Activated CD4-positive, alpha-beta T cell treated with anti-CD3 and anti-CD28 coated beads, Interleukin-2, amount 10 ng/mL, durations not matched to agents 24 days and 14 days (primary cell): ENCODE measurements at places on chromosomes 6 and 20.

DNA sequence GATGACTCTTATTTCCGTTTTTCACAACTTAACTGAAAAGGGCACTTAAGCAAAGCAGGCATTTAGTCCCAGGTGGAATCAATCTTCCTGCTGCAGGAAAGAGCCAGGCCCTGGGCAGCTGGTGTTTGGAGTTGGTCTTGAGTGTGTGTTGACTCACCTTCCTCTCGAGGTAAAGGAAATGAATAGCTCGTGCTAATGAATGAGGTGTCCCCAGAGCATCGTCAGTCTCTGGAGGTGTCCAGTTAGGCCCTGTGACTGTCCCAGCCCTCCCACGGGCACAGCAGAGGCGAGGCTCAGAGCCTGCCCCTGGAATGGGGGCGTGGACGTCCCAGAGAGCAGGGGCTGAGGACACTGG is 277.7 kb downstream of the NRN1 start:
- H3K27me3 ChIP-seq, result no peaks in the 10 kb centered on the region
- H3K36me3 ChIP-seq, result no peaks in the 10 kb centered on the region
- peaks cover 3% of the 10 kb centered on the region for H3K4me1 ChIP-seq
- no peak overlapping the region for H3K27ac ChIP-seq
- DNase-seq, result no peak
- no peak overlapping the region for H3K4me3 ChIP-seq

DNA sequence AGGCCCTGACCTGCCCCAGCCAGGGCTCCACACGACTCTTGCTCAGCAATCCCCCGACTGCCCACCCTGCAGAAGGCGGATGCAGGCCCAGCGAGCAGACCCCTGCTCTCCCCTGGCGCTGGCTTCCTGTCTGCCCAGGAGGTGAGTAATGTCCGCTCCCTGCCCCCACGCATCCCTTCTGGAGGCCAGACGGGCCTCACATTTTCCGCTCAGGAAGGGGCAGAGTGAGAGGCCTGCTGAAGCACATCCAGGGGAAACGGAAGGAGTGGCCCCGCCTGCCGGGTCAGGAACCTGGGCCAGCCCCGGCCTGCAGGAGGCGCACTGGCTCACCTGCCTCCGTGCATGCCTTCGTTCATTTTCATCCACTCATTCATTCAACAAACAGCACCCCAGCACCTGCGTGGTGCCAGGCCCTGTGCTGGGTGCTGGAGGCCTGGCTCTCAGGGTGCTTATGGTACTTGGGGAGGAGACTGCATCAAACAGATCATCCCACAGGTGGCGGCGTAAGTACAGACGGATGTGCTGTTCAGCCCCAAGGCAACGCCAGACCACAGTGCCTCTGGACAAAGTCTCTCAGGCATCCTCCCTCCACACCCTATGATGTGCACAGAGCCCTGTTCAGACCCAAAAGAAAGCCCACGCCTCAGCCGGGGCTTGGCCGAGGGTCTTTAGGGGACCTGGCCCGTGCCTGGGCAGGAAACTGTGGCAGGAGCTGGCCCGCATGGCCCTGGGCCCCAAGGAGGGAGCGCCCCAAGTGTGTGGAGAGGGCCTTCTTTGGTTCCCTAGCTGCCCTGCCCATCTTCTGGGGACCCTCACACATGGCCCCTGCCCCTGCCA is 112.1 kb downstream of the ASXL1 start:
- DNase-seq, result peak; percentile 67
- H3K27ac ChIP-seq, result no peak overlapping the region
- H3K4me1 ChIP-seq, result no peaks in the 10 kb centered on the region
- no peaks in the 10 kb centered on the region for H3K27me3 ChIP-seq
- H3K36me3 ChIP-seq, result no peaks in the 10 kb centered on the region

DNA sequence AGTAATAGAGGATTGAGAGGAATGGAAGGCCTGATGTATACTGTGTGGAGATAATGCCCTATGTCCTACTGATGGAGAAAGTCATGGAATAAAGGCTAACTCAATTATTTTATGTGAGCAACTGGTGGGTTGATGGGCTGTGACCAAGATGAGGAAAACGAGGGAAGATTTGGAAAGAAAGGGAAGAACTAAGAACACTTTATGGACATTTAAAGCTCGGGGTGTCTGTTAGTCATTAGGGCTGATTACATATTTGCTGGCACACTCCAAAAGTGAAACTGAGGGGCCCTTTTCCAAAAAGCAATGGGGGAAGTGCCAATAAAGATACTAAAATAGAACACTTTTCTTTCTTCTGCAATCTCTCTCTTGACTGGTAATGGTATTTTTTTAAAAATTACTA is 439.5 kb downstream of the PLCB1 start:
- H3K4me3 ChIP-seq, result no peak overlapping the region
- no peaks in the 10 kb centered on the region for H3K4me1 ChIP-seq
- H3K36me3 ChIP-seq, result no peaks in the 10 kb centered on the region

DNA sequence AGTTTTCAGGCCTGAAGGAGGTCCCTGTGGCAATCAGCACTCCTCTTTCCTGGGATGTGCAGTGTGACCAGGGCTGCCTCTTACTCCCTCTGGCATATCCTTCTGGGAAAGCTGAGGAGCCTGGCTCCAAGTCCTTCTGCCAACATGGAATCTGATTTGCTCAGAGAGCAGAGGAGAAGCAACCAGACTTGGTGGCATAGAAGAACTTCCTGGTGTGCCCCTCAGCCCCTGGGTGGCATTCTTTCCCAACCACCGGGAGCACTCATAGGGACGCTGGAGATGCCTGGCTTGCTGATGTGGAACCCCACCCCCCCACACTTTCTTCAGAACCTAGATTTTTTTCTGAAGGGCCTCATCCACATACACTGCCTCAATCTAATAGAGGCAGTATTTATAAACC is 107.6 kb upstream of the TRAF3IP2 start:
- peak overlapping the region; percentile 56 for H3K27ac ChIP-seq
- peaks cover 65% of the 10 kb centered on the region for H3K4me1 ChIP-seq
- peaks cover 81% of the 10 kb centered on the region for H3K36me3 ChIP-seq

DNA sequence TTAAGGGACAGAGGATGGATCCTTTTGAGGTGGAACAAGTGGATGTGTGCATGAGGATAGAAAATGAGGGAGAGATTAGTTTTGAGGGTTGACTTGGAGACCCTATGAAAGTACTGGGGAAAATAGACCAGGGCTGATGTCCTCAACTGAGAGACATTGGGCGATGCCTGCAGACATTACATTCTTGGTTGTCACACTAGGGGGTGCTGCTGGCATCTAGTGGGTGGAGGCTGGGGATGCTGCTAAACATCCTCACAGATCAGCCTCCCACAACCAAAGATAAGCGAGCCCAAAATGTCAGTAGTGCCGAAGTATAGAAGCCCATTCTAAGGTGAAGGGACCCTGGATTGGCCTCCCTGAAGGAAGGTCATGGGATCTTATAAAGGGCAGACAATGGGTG is 63.3 kb downstream of the MOCS1 start:
- peaks cover 2% of the 10 kb centered on the region for H3K27me3 ChIP-seq
- H3K4me1 ChIP-seq, result no peaks in the 10 kb centered on the region
- no peak overlapping the region for H3K4me3 ChIP-seq
- no peaks in the 10 kb centered on the region for H3K36me3 ChIP-seq
- H3K27ac ChIP-seq, result no peak overlapping the region

DNA sequence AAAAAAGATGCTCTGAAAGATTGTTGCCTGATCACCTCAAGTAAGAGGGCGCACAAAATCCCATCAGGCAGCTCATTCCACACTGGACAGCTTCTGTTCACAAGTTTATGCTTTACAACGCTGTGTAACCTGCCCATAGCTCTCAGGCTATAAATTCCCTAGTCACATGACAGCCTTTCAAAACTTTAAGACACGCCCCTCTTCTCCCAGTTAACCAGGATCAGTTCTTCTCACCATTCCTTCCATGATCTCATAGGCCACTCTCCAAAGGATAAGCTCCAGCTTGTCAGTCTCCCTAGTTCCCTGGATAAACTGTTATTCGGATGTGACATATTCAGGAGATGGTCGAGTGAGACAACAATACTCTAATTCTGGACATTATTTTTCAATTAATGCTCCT is 15.0 kb downstream of the ADNP start:
- H3K4me1 ChIP-seq, result peaks cover 52% of the 10 kb centered on the region
- no peak overlapping the region for H3K4me3 ChIP-seq
- no peak for DNase-seq
- no peak overlapping the region for H3K27ac ChIP-seq

GRCh38 chr20:59977086-59977485 is 18.9 kb downstream of the CDH26 start:
- no peaks in the 10 kb centered on the region for H3K27me3 ChIP-seq
- DNase-seq, result no peak
- no peaks in the 10 kb centered on the region for H3K36me3 ChIP-seq

- H3K27me3 ChIP-seq, result peaks cover 10% of the 10 kb centered on the region
- H3K27ac ChIP-seq, result no peak overlapping the region
- no peak for DNase-seq
Measured at GRCh38 chr6:137541534-137542063, 47.4 kb upstream of the OLIG3 start.

DNA sequence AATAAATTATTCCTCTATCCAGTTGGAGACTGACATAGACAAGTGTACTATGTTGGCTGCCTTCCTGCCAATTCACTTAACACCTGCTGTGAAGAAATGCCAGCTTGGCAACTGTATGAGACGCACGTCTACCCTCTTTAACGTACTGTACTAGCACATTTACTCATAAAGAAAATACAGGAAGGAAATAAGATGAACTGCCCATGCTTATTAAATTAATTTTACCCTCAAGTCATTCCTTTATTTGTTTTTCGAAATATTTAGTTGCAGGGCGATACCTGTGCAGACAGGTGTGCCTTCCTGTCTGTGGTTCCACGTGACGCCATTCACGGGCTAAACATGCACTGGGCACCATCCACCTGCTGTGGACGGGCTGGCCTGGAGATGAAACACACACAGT is 52.0 kb downstream of the PSMG4 start:
- H3K4me3 ChIP-seq, result no peak overlapping the region
- DNase-seq, result no peak
- no peaks in the 10 kb centered on the region for H3K27me3 ChIP-seq
- no peaks in the 10 kb centered on the region for H3K36me3 ChIP-seq
- no peaks in the 10 kb centered on the region for H3K4me1 ChIP-seq

DNA sequence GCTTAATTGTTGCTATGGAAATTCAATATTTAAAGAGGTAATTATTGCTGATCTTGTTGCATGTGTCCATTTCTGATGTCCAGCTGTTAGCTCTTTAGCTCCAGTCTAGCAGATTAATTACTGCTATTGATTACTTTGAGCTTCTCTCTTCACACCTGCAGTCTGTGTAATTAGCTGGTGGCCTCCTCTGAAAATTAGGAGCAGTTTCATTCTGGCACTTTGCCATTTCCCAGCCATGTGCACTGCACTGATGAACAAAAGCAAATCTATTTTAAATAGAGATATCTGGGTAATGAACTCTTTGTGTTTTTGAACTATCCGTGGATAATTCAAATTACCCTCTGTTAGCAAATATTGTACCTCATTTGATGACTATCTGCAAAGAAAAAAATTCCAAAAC is 275.9 kb downstream of the RNF144B start:
- no peak overlapping the region for H3K4me3 ChIP-seq
- no peaks in the 10 kb centered on the region for H3K36me3 ChIP-seq
- no peaks in the 10 kb centered on the region for H3K27me3 ChIP-seq
- no peaks in the 10 kb centered on the region for H3K4me1 ChIP-seq
- no peak for DNase-seq
- H3K27ac ChIP-seq, result no peak overlapping the region

DNA sequence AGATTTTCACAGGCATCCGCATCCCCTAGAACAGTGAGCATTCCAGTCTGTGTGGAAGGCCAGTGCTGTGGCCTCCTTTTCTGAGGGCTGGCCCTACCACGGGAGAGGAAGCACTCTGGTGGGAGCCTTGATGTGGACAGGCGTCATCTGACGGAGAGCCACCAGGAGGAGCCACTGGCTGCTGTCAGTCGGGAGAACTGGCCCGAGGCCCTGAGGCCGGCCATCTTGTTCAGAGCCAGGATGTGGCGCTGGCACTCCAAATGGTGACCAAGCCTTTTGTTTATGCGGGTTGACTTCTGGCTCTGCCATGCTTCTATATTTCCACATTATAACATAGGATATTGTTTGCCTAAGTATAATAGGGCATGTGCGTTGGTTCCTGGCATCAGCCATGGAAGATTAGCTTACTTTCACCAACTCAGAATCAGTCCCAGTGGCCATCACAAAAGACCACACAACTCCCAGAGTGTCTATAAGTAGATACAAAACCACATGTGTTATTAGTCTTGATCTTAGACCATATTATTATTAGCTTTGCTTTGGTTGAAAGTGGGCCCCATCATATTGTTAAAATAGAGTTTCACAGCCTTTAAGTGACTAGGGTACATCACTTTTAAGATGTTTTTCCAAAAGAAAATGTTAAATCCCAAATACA is 273.9 kb upstream of the TAB2 start:
- peaks cover 5% of the 10 kb centered on the region for H3K36me3 ChIP-seq
- no peak overlapping the region for H3K4me3 ChIP-seq
- DNase-seq, result peak; percentile 72
- no peak overlapping the region for H3K27ac ChIP-seq

GRCh38 chr20:62292108-62292507 is 10.7 kb upstream of the ADRM1 start:
- no peak overlapping the region for H3K27ac ChIP-seq
- peaks cover 17% of the 10 kb centered on the region for H3K36me3 ChIP-seq
- no peak for DNase-seq
- H3K4me1 ChIP-seq, result peaks cover 3% of the 10 kb centered on the region

GRCh38 chr6:113570161-113570560 is 287.0 kb upstream of the MARCKS start:
- H3K36me3 ChIP-seq, result no peaks in the 10 kb centered on the region
- no peak for DNase-seq
- no peak overlapping the region for H3K4me3 ChIP-seq
- no peaks in the 10 kb centered on the region for H3K27me3 ChIP-seq

DNA sequence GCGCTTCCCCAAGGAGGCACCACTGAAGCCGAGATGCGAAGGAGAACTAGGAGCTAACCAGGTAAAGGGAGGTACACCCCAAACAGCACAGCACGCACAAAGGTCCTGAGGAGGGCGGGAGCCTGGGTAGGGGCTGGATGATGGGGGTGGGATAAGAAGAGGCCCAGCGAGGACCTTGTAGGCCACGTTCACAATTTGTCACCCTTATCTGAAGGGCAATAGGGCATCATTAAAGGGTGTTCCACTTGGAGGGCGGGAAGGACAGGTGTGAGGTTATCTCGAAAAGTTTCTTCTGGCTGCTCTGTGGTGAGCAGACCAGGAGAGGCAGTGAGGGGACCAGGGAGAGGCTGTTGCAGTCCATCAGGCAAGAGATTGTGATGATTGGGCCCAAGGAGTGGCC is 25.6 kb downstream of the POFUT1 start:
- H3K4me3 ChIP-seq, result peak overlapping the region; percentile 22
- H3K27ac ChIP-seq, result peak overlapping the region; percentile 96
- DNase-seq, result no peak
- peaks cover 34% of the 10 kb centered on the region for H3K4me1 ChIP-seq

DNA sequence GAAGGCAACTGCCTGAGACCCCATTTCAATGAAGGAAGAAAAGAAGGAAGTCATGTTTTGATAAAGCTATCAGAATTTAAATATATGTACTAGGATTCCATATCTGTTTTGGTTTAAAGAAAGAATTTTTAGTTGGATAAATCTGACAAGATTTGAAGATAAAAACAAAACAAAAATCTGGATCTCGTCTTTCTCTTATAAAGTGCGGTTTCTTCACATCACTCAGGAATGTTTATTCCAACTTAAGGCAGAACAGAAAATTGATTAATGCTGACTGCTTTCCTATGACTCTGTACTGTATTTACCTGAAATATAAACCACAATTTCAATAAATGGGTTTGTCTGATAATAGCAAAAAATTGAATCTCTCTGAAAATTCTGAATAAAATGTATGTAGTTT is 439.7 kb downstream of the RFPL4B start:
- H3K36me3 ChIP-seq, result no peaks in the 10 kb centered on the region
- no peak overlapping the region for H3K27ac ChIP-seq
- DNase-seq, result no peak
- no peaks in the 10 kb centered on the region for H3K27me3 ChIP-seq
